ENCODE measurements at places on chromosomes 12 and 14.

DNA sequence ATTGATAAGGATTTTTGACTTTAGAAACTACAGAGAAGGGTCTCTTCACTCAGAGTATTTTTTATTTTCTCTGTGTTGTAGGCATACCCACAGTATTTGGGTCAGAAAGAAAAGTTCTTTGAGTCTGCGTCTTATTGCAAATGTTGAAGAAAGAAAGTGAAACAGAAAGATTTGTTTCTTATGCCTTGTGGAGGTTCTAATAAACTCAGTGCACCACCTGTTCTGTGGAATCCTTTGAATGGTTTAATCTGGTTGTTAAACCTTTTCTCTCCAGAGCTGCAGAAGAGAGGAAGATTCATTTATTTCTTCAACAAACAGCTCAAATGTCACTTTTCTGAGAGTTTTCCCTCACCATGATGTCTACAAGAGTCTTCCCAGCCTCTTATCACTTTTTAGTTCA is 146.6 kb upstream of the PLEKHG7 start:
- DNase-seq = no peak

DNA sequence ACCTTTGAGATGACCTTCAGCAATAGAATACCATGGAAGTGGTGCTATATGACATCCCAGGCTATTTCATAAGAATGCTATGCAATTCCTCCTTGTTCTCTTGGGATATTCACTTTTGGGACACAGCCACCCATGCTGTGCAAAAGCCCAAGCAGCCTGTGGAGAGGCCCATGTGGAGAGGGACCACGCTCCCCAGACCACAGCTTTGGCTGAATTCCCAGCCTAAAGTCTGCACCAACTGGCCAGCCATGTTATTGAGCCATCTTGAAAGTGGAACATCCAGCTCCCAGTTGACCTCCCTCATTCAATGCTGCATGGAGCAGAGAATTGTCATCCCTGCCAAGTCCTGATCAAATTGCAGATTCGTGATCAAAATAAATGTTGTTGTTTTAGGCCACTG is 275.1 kb downstream of the SUDS3 start:
- no peak for DNase-seq

GRCh38 chr14:81831128-81831820 is 297.6 kb upstream of the SEL1L start:
- no peak for DNase-seq

- no peak for DNase-seq
These were observed 20.0 kb downstream of the NFKBIA start for GRCh38 chr14:35384455-35385041.

DNA sequence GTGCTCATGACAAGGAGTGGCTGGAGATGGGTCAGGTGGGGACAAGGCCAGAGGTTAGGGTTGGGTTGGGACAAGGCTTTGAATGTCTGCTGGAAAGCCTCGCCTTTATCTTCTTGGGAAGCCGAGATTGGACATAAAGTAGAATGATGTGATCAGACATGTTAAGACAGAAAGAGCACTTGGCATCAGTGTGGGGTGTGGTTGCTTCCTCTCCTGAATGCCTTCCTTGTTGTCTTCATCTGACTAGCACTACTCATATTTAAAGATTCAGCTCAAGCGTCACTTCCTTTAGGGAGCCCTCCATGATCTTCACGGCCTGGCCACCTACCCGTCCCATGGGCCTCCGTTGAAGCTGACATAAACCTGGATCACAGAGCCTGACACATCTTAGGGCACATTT is 14.8 kb upstream of the C12orf75 start:
- no peak for DNase-seq

GRCh38 chr12:105706321-105706972 is 376.0 kb downstream of the C12orf75 start:
- DNase-seq = no peak

- no peak for DNase-seq
These were observed 93.8 kb downstream of the NDUFA12 start for GRCh38 chr12:94909663-94910062.

GRCh38 chr12:27133022-27133590 is 50.7 kb upstream of the C12orf71 start:
- DNase-seq = no peak

- DNase-seq = no peak
These were observed 37.7 kb downstream of the ADAM21 start for GRCh38 chr14:70489579-70490200.

- no peak for DNase-seq
These were observed 84.0 kb downstream of the LRRC9 start for GRCh38 chr14:60003991-60004390.

GRCh38 chr14:29163109-29163508 is 396.5 kb downstream of the FOXG1 start:
- DNase-seq = no peak

GRCh38 chr14:33940561-33941011 is 10.3 kb downstream of the EGLN3 start:
- no peak for DNase-seq

DNA sequence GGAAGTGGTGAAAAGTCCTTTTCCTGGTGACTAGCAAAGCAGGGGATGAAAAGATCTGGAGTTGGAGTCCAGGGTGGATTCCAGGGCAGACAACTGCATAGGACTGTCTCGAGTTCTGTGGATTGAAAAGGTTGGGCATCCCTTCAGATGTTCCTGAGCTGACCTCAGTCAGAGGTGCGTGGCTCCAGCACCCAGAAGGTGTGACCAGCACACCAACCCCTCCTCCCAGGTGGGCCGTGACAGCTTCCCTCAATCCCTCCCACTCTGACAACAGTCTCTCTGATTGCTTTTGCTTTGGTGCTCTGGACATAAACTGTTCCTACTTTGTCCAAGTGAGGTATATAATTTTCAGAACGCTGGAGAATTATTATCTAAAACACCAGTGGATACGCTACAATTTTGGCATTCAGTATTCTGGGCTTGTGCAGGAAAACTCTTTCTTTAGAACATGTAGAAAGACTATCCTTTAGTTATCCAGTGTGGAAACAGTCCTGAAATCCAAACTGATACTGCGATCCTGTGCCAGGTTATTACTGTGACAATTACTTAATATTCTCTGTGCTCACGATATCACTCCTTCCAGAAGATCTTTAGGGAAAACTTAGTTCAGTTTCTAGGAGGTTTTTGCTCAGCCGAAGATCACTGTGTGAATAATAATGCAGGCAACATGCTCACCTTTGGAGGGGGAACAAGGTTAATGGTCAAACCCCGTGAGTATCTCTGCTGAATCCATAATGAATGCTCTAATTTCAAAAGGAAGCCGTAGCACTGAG is 87.9 kb downstream of the DAD1 start:
- no peak for DNase-seq

DNA sequence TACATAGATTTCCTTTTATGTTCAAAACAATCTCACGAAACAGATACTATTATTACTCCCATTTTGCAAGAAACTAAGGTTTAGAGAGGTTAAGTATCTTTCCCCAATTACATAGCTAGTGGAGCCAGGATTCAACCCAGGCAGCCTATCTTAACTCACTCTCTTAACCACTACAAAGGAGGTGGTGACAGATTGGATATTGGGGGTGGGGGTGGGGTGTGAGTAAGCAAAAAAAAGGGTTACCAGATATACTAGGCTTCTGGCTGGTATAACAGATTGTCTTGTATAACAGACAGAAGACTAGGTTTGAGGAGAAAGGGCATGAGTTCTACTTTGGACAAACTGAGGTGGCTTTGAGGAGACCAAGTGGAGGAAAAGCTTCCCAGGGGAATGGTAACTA is 2.1 kb downstream of the GMFB start:
- DNase-seq = no peak

GRCh38 chr14:73786636-73787485 is 64.8 kb upstream of the PTGR2 start:
- no peak for DNase-seq

- DNase-seq = no peak
These were observed 4.9 kb upstream of the SMAGP start for GRCh38 chr12:51275088-51275487.

DNA sequence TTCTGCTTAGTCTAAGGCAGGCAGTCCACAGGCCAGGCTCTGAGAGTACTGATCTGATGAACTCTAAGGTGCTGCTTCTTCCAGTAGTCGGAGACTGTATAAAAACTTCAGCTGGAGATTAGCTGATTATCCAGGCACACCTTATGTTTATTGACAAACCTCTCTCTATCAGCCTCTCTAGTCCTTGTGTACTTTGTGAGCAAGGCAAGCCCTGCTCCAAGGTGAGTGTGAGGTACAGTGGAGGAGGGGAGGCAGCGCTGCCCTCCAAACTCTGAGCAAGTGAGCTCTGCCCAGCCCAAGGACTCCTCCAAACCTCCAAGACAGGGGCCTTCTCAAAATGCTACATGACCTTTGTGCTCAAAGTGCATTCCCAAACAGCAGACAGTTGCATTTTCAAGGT is 95.9 kb upstream of the CDKN3 start:
- no peak for DNase-seq

DNA sequence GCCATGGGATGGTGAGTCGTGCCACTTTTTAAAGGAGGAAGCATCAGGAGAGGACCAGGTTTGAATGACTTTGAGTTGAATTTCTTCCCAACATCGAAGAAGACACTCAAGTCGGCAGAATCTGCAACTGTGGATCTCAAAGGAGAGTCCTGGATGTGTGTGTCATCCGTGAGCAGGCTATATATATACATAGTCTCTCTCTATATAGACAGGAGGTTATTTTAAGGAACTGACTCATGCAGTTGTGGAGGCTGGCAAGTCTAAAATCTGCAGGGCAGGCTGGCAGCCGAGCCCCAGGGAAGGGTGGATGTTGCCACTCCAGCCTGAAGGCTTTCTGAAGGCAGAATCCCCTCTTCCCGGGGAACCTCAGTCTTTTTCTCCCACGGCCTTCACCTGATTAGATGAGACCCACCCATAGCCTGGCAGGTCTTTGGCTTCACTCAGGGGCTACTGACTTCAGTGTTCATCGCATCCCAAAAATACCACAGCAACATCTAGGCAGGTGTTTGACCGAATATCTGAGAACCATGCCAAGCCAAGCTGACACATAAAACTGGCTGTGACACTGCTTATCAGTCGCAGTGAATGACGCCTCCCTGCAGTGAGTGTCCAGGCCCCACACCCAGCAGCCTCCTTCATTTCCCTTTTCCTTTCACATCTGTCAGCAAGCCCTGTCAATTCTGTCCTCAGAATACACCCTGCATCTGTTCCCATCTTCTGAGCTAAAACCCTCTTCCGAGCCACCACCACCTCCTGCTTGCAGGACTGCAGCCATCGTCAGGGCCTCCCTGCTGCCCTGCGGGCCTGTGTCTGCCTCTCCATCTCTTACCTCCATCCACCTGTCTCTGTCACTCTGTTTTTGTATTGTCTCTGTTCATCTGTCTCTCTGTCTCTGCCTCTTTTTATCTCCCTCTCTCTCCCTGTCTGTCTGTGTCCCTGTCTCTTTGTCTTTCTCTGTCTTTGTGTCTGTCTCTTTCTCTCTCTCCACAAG is 54.0 kb downstream of the ZNF664 start:
- no peak for DNase-seq

DNA sequence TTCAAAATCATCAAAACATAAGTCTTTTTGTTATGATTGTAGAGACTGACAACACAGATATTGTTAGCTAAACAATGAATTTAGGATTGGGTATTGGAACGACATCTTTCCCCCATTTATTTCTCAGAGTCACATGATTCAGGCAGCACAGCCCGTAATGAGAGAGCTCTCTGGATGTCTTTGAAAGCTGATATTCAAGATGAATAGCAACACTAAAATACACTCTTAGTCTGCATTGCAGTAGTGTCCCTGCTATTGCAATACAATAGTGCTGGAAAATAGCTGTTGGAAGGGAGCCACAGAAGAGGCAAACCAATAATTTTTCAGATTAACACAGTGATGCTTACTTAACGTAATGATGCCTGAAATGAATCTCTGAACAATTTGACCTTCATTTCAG is 9.9 kb downstream of the GTSF1 start:
- DNase-seq = no peak

GRCh38 chr12:128606970-128607369 is 216.8 kb downstream of the SLC15A4 start:
- DNase-seq = no peak

DNA sequence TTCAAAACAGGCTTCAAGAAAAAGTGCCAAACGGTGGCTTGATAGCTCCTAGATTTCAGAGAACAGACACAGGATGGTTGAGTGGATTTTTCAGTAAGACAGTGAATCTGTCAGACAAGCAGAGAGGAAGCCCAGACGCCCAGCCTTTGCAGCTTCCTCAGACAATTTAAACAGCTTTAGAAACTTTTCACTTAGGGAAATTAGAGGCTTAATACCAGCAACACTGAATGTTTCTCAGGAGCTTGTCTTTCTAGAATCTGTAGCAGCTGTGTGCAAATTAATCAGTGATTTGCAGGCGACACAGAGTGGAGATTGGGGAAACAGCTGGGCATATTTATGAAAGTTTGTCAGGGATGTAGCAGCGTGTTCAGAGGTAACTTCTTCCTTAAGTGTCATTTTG is 362.1 kb downstream of the GALC start:
- DNase-seq = no peak

GRCh38 chr12:4440187-4440941 is 5.3 kb downstream of the FGF6 start:
- DNase-seq = no peak

- DNase-seq = no peak
These were observed 1.3 kb upstream of the NCOR2 start for GRCh38 chr12:124568431-124569374.

- DNase-seq = no peak
These were observed 261.2 kb downstream of the DPF3 start for GRCh38 chr14:72632727-72633126.

DNA sequence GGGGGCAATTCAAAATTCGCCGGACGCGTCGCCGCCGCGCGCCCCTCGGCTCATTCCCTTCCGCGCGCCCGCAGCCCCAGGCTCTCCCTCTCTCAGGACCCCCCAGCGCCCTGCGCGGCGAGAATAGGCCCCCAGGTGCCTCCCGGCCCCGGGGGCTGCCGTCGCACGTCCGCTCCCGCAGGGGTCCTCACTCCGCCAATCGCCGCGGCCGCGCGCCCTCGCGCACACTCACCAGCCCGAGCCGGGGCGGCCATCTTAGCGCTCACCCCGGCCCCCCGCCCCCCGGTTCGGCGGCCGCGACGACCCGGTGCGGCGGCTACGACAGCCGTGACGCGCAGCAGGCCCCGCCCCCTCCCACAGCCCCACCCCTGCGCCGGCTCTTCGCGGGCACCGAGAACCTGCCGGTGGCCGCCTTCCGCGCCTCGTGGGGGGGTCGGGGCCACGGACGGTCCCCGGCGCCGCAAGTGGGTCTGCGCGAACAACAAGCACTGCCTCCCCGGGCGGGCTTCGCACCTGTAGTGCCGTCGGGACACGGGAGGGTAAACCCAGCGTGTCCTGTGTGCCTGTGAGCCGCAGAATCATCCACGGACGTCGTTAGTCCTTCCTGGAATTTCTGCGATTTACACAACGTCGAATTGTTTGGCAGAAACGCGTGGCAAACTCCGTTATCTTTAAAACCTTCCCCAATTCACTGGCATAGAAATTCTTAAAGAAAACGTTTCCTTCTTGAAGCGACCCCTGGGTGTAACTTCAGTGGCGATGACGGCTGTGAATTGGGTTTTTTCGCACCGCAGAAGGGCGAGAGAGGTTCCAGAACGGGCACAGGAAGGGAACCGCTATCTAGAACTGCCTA is 2.5 kb downstream of the USP44 start:
- DNase-seq = no peak
